ENCODE measurements at places on chromosomes 4 and X. TPM values are rescaled to one million over a fixed set of nuclear protein-coding genes. Genes with fewer than 3 reads are reported as not detected.

APLN gene
- total RNA-seq: not detected

DNA sequence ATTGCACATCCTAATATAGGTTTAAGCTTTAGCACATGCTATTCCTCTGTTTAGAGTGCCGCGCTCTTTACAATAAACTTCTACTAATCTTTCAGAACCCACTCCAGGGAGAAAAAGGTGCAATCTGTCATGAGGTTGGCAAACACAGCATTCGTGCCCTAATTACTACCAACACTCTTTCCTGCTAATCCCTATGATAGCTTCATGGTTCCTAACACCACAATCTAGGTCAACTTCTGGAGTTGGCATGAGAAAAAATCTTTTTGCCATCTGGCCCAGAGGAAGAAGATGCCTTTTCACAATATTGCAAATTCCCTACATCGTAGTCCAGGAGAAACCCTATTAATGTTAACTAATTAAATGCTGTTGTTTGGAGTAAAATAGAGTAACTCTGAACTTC lies 39.6 kb downstream of the TMA16 start:
- DNase-seq: no peak

DNA sequence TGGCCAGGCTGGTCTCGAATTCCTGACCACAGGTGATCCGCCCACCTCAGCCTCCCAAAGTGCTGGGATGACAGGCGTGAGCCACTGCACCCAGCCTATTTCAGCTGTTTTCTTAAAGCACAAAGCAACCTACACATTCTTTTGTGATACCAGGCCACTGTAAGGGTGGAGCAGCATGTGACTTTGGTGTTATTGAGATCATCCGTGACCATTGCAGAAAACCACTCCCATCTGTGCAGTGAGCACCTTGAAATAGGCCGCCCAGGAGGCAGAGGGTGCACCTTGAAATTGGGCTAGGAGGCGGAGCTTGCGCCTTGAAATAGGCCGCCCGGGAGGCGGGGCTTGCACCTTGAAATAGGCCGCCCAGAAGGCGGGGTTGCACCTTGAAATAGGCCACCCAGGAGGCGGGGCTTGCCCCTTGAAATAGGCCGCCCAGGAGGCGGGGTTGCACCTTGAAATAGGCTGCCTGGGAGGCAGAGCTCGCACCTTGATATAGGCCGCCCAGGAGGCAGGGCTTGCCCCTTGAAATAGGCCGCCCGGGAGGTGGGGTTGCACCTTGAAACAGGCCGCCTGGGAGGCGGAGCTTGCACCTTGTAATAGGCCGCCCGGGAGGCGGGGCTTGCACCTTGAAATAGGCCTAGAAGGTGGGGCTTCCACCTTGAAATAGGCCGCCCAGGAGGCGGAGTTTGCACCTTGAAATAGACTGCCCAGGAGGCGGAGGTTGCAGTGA lies 9.0 kb upstream of the SLC25A6 start:
- no peak for DNase-seq

DNA sequence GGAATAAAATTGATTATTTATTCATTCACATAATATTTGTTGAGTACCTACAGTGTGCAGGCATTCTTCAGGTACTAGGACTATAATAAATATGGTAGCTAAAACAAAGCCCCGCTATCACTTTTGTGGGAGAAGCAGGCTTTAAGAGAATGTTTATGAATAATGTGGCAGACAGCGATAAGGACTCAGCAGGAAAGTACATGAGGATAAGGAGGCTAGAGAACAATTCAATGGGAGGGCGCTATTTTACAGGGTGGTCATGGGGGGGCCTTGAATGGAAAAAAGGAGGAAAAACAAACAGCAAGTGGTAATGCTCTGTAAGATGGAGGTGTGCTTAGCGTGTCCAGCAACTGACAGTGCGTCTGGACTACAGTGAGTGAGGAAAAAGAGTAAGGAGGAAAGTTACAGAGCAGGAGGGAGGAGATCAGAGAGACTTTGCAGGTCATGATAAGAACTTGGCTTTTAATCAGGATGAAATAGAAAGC lies 264.2 kb upstream of the ETNPPL start:
- no peak for DNase-seq

- no peak for DNase-seq
Observed at GRCh38 chr4:41069838-41070237, 144.5 kb downstream of the APBB2 start.

DNA sequence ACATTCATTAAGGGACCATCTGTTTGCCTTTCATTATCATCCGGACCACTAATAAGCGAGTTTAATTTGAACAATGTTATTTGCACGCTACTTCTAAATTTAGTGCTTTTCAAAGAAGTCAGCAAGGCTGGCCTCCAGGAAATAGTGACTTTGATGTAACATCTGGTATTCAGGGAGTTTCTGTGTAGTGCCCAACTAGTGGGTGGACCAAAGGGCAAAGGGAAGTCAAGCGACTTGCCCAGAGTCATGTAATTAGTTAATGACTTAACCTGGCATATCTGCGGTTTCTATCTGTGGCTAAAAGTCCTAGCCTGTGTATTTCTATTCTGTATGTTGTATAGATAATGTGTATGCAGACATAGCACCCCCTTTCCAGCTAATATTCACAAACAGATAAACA lies 56.3 kb upstream of the LCORL start:
- no peak for DNase-seq

- DNase-seq: no peak
Observed at GRCh38 chrX:133640161-133641015, 225.1 kb upstream of the GPC4 start.

DNA sequence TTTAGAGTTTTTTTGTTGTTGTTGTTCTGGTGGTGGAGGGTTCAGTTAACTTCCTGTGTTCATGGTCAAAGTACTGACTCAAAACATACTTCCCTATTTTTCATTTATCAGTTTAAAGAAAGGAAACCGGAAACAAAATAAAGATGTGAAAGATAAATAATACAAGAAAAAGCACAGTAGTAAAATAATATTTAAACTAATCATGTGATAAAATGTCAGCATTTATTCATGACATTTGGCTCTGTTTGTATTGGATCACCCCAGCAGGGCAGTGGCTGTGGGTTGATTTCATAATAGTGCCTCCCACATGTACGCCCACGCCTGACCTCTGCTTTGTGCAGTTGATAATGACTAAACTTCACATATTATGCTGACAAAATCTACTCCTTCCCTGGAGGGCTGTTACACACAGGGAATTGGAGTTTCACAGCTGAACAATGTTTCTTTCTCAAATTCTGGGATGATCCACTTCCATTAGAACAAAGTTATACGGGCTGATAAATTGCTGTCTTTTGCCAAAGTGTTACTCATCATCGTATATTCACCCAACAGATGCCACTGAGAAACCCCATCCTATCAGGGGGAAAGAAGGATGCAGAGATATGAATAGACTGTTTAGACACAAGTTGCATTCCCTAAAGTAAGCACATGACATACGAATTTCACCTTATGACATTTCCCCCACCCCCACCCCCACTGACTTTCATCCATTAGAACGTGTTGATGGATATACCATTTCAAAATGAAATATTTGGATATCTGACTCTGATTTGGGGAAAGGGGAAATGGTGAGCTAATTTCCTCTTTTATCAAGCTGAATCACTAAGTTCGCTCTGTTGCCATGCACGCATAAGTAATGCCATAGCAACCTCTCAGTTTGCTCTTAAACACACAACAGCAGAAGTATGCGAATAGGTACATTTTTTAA lies 48.3 kb downstream of the AMELX start:
- DNase-seq: no peak

DNA sequence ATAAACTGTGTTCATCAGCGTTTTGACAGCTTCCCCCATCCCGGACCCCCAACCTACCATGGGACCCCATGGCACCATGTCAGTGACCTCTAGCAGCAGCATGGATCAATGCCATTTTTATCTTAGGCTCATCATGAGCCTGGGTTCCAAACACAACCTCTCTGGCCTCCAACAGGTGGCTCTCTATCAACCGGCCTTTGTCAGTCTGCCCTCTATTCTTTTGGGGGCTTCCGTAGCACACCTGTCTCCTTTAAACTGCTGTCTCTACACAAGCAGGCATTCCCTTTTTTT lies 721 bp upstream of the TMEM150C start:
- no peak for DNase-seq

PPARGC1A gene
- total RNA-seq: not detected

DNA sequence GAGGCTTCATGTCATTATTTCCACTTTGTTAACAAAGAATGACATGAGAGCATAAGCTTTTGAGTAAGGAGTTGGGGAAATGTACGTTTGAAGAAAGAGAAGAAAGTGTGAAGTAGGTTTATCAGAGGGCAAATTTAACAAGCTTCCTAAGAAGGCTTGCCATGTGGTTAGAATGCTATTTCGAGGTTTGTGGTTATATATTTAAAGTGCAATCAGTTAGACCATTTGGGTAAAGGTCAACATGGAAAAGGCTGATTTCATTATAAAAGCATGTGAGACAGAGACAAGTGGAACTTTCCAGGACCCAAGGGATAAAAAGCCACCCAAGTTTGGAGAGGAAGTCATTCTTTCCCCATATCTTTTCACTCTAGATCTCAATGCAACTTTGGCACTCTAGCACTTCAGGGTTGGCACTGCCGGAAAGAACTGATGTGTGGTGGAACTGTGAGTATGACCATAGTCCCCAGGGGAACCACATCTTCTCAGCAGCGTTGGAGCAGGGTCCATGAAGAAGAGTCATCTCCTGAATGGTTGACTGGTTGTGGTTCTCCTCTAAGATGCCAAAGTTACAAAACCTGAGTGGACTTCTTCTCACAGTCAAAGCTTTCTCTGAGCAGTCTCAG lies 529.9 kb downstream of the MID1IP1 start:
- DNase-seq: no peak

DNA sequence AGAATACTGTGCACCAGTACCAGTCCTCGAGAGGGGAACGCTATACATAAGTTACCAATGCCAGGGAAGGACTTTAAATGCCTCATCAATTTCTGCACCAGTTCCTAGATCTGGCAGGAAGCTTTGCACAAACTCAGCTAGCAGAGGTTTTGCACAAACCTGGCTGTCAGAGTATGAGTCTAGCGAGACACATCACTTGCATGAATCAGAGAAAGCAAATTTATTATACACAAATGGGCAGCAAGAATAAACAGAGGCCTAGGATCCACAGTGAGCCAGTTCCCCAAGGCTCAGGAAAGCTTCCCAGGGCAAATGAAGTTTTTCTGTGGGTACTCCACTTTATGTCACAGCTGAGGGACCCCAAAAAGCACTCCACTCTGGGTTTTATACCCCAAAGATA lies 523.5 kb downstream of the CFAP47 start:
- DNase-seq: no peak

BRS3 gene
- total RNA-seq: not detected

ITIH6 gene
- total RNA-seq: not detected

- no peak for DNase-seq
Observed at GRCh38 chr4:40934676-40935075, 184.9 kb downstream of the NSUN7 start.

WFS1 gene
- 5.9 TPM for total RNA-seq

ARHGAP6 gene
- 0.22 TPM for total RNA-seq

GRCh38 chr4:3287271-3287971 lies 5.4 kb upstream of the RGS12 start:
- DNase-seq: no peak

TMSB15C gene
- 5.4 TPM for total RNA-seq

GRCh38 chrX:109709129-109709631 lies 23.9 kb downstream of the ACSL4 start:
- no peak for DNase-seq

DNA sequence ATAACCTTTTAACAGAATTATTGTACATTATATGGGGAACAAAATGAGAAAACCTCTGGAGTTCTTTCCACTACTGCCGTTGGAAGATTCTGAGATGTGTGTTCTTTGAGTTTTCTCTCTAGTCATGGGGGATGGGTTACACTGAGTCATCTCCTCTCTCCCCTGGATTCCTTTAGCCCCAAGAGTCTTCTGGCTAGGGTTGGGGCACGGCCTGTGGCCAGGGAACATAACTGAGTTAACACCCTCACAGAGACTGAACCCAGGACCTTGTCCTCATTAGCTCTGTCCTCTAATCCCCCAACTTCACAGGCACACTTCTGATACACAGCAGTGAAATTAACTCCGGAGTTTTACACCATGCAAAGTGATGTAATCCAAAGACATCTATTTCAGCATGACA lies 142.3 kb upstream of the F9 start:
- no peak for DNase-seq

DNA sequence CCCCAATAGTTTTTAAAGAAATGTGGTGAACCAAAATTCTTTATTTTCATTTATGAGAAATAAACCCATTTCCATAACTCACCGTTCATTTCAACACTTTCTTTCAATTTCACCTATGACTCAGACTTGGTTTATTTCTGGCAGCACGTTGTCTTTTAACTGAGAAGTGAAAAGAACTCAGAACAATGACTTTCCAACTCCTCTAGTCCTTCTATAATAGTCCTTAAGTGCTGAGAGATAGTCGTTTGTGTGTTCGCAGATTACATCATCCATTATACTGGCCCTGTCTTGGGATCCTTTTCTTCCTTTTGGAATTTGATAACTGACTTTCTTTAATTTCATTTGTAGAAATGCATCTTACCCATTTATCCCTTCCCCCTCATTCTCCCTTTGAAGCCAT lies 113.6 kb downstream of the GLUD2 start:
- no peak for DNase-seq

FAM184B gene
- not detected for total RNA-seq

DNA sequence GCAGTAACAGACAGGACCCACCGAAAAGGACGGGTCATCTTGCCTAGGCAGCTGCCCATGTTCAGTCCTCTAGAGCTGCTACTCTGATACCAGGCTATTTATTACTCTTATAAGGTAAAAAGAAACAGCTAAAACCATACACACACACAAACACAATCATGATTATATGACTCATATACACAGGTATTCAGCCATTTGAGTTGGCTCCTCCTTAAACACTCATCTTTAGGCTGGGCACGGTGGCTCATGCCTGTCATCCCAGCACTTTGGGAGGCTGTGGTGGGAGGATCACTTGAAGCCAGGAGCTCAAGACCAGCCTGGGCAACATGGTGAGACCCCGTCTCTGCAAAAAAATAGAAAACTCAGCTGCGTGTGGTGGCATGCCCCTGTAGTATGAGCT lies 76.6 kb downstream of the F11 start:
- DNase-seq: no peak

TASL gene
- total RNA-seq: 1.7 TPM
